Renal cortex interstitium (tissue), 15 donors: ENCODE measurements at places on chromosomes 11 and 22. TPM values are rescaled to one million over a fixed set of nuclear protein-coding genes. Genes with fewer than 3 reads are reported as not detected.

The HBD gene
- polyA plus RNA-seq, result 1.8 TPM

The SEPTIN3 gene
- polyA plus RNA-seq, result 9.2 TPM

The SLC22A8 gene
- polyA plus RNA-seq, result 53.9 TPM

The C11orf16 gene
- 0.56 TPM for polyA plus RNA-seq

The LARGE2 gene
- polyA plus RNA-seq, result 21.2 TPM

The APOA4 gene
- not detected for polyA plus RNA-seq

The ARL14EP gene
- polyA plus RNA-seq, result 58.7 TPM

The LINC01488 gene
- polyA plus RNA-seq, result 0.08 TPM

The GRM5 gene
- polyA plus RNA-seq, result 0.12 TPM

The ST14 gene
- 29.6 TPM for polyA plus RNA-seq

The GNAZ gene
- 6.7 TPM for polyA plus RNA-seq

The PLCB3 gene
- 11.6 TPM for polyA plus RNA-seq

The GPHA2 gene
- 1.6 TPM for polyA plus RNA-seq

The OR4C12 gene
- polyA plus RNA-seq, result not detected

The OR10G4 gene
- polyA plus RNA-seq, result not detected

The FAM111A gene
- 62.7 TPM for polyA plus RNA-seq

The OSBPL5 gene
- polyA plus RNA-seq, result 17.8 TPM

The OSM gene
- 0.37 TPM for polyA plus RNA-seq

The OR8G5 gene
- not detected for polyA plus RNA-seq

The UPK2 gene
- 3.5 TPM for polyA plus RNA-seq

The TMEM123 gene
- polyA plus RNA-seq, result 278 TPM

The IL18 gene
- 5.3 TPM for polyA plus RNA-seq

The LDHAL6A gene
- polyA plus RNA-seq, result 1.00 TPM

The TRIM21 gene
- 21.7 TPM for polyA plus RNA-seq

The KRTAP5-8 gene
- 0.23 TPM for polyA plus RNA-seq

The APOL5 gene
- polyA plus RNA-seq, result not detected

The OR4D6 gene
- not detected for polyA plus RNA-seq

The WT1 gene
- polyA plus RNA-seq, result 254 TPM

The RFPL2 gene
- 0.20 TPM for polyA plus RNA-seq

The LYVE1 gene
- polyA plus RNA-seq, result 67.2 TPM

The CLDN5 gene
- 40.9 TPM for polyA plus RNA-seq

The MOGAT2 gene
- polyA plus RNA-seq, result 1.3 TPM

The NXPE4 gene
- polyA plus RNA-seq, result not detected

The CHEK1 gene
- 24.3 TPM for polyA plus RNA-seq

The SCO2 gene
- polyA plus RNA-seq, result 5.2 TPM

The CABP4 gene
- 0.26 TPM for polyA plus RNA-seq

The SFI1 gene
- 46.7 TPM for polyA plus RNA-seq

The OR8D4 gene
- polyA plus RNA-seq, result not detected

The HSD17B12 gene
- polyA plus RNA-seq, result 64.3 TPM

The MMP7 gene
- polyA plus RNA-seq, result 26.3 TPM

The P2RX6 gene
- polyA plus RNA-seq, result 1.1 TPM

The APOBEC3B gene
- 6.5 TPM for polyA plus RNA-seq

The ZP1 gene
- not detected for polyA plus RNA-seq

The OR52M1 gene
- polyA plus RNA-seq, result not detected

The ANGPTL5 gene
- polyA plus RNA-seq, result not detected

The CCDC116 gene
- 1.1 TPM for polyA plus RNA-seq
